ENCODE measurements at places on chromosomes 12 and 14.

DNA sequence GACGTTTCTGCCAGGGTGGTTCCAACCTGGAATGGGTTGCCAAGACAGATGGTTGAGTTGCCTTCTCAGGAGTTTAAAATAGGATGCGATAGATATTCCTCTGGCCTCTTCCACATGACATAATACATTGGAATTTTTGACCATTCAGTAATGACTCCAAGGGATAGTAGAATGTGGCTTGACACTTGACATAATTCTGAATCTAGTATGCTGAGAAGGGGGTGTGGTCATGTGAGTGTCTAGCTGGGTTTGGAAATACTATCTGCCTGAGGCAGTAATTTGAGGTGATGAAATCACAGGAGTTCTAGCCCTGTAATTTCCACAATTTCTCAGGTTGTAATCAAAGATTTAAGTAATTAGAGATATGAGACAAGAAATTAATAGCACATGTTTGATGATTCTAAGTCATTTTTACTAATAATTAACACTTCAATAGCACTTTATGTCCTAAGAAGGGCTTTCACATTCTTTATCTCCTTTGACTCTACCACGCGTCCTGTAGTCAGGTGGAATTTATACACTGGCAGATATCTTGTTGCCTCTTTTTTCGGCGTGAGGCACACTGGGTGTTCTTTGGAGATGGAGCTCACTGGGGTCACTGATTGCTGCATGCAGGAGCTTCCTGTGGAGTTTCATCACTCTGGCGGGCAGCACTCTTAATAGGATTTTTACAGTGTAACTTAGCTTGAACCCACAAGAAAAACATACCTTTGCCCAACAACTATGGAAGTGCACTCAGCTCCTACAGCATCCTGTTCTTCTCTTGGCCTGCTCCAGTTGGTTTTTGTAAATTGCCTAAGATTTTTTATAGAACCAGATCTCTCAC lies 3.2 kb upstream of the AMIGO2 start:
- DNase-seq: peak; percentile 97

DNA sequence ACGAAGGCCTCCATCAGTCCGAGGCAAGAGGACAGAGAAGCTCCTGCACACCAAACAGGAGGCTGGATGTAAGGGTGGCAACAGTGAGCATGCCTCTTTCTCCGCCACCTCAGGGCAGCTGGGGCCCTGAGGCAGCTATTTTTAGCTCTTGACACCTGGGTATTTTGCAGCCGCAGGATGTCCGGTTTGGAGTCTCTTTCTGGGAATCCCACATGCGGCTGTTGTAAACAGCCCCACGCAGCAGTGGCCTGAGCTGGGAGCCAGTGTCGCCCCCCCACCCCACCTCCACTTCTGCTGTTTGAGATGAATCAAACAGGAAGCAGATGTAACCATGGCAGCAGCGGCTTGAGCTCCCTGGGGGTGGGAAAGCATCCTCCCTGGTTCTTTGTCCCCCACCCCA lies 11.7 kb downstream of the HDAC7 start:
- DNase-seq: peak; percentile 89

DNA sequence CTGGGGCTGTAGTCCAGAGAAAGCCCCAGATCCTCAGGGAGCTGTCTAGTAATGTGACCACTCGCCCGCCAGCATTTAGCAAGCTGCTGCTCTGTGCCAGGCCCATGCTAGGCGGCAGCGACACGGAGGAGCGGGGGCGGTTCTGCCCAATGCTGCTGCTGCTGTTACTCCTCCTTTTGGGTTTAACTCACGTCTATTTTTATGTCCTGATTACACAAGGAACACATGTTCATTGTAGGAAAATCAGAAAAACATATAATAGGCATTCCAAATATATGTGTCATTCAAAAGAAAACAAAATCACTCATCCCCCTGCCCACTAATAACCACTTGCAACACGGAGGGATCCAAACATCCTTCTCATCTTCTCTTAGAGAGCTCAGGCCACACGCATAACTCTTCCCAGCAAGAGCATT lies 30.4 kb downstream of the CCDC92 start:
- peak; percentile 87 for DNase-seq

- no peak for DNase-seq
Measured at GRCh38 chr12:128286970-128287369, 20.0 kb downstream of the TMEM132C start.

GRCh38 chr12:96083020-96083719 lies 47.8 kb upstream of the LTA4H start:
- DNase-seq: no peak

- no peak for DNase-seq
Measured at GRCh38 chr12:124727922-124728321, 135.7 kb downstream of the SCARB1 start.

DNA sequence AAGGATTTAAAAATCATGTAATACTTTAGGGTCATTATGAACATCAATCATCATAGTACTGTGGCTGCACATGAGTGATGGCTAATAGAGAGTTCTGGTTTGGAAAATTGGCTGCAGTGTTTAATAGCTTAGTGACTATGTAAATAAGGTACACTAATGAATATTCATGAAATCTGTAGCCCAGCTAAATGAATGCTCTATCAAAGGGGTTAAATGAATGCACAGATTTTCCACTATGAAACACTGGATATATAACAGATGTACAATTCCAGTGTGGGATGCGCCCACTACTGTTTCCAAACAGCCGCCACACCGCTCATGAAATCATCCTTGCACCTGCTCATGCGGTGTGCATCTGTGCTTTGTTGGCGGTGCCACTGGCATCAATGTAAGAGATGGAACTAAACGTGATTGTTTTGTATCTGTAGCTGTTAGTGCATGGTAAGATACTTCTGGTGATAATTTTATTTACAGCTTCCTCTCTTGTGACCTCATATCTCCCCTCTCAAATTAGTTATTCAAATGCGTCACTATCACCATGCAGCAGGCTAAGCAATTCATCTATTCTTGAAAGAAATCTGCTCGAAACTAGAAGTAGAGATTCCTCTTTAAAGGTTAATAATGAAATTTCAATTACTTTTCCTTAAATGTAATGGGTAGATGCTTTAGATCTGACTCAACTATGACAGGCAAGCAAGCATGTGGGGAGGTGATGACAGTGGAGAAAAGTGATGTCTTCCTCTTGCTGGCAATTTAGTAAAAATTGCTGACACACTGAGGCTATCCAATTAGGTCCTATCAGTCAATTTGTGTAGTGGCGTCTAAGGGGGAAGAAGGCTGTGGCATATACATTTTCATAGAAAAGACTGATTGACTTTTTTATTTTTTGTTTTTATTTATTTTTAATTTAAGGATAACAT lies 433.6 kb downstream of the AEBP2 start:
- DNase-seq: no peak

GRCh38 chr12:49020441-49020840 lies 1.9 kb upstream of the PRKAG1 start:
- no peak for DNase-seq

- DNase-seq: no peak
Measured at GRCh38 chr12:4217091-4217490, 56.5 kb upstream of the CCND2 start.

DNA sequence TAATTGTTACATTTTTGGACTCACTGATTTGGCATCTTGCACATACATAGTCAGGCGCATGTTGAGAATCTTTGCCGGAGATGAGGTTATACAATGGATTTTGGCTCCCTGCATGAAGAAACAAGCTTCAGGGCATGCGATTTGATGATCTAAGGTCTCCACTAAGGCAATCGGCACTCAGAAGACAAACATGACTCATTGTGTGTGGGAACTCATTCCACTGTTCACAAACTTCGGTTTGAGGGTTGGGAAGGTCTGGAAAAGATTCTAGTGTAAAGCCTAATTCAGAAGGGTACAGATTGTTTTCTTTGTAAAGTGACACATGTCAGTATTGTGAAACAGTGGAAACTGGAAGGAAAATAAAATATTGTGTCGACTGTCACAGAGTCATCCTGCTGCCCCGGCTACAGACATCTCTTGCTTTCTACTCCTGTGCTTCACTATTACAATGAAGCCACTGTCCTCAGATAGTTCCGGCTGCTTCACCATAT lies 192.6 kb upstream of the HMGA2 start:
- peak; percentile 88 for DNase-seq

- peak; percentile 13 for DNase-seq
Measured at GRCh38 chr12:40336573-40337199, 111.9 kb downstream of the LRRK2 start.

DNA sequence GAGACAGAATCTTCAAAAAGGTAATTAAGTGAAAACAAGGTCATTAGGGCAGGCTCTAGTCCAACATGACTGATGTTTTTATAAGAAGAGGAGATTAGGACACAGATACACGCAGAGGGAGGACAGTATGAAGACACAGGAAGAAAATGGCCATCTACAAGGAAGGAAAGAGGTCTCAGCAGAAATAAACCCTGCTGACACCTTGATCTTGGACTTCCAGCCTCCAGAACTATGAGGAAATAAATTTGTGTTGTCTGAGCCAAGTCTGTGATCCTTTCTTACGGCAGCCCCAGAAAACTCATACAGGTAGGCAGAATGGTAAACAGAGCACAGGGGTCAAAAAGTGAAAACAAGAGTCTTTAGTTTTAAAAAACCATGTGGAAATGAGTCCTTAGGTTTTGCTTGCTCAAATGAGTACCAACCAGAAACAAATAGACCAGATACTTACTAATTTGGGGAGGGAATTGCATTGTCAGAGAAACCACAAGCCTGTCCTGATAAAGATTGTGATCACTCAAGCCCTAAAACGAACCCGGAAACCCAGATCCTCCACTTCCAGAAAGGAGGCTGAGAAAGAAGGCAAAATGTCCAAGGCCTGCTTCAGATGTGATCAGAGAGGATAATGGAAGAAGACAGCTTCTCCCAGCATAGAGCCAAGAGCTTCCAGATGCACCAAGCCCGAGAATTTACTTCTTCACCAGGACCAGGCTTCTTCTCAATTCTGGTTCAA lies 93.9 kb downstream of the DUSP6 start:
- no peak for DNase-seq

DNA sequence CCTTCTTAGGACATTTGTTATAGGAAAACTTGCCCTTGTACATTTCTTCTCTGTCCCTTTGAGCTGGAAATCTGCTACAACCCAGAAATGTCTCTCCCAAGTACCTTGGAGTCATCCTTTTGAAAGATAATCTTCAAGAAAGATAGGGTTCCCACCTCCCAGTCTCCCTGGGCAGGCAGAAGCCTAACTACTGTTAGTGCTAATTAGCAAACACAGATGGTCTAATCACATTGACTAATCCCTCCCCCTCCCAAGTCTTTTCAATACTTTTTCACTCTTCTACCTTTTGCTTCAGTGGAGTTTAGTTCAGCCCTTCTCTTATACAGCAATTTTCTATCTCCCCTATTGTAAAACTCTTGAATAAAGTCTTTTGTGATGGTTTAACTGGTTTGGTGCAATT lies 129.8 kb upstream of the PPFIA2 start:
- DNase-seq: no peak

GRCh38 chr12:80636832-80637231 lies 70.6 kb upstream of the MYF6 start:
- peak; percentile 36 for DNase-seq
